Liver (tissue), 10 donors: ENCODE measurements at places on chromosomes 7 and 10.

DNA sequence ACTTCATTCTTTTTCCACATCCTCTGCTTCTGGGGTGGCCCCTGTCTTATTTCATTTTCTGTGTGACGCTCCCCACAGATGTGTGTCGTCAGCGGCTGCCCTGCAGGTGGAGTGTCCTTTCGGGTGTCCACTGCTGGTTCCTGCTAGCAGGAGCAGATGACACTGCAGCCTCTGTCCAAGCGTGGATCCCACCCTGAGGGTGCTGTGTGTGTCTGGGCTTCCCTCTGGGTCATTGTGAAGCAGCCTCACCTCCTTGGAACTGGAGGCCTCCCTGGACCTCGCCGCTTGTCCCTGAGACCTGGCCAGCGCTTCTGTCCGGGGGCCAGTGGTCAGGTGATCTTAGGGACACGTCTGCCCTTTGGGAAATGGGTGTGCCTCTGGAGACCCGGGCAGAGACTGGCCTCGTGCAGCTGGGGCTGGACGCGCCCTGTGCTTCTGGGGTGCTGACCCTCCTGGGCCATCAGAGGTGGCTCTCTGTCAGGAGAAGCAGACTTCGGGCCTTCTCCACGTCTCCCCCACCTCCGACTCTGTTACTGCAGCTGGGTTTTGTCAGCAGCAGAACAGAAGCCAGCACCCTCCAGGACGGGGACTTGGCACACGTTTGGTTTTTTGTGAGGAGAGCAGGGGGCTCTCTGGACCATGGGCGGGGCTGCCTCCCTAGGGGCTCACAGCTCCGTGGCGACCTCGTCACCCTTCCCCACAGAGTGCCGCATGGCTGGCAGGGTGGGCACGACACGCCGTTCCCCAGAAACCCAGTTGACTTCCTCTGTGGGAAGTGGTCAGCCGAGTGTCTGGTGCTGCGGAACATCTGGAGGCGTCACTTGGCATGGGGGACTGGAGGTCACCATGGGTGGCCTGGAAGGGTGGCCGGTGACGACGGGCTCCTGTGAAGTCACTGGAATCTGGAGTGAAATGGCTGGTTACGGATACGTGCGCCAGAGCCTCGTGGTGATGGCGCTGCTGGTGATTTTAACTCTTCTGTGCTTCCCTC, 48.4 kb downstream of the INPP5A start:
- no peaks in the 10 kb centered on the region for H3K36me3 ChIP-seq
- H3K4me1 ChIP-seq = peaks cover 2% of the 10 kb centered on the region
- H3K27ac ChIP-seq = no peak overlapping the region
- no peak overlapping the region for H3K4me3 ChIP-seq
- H3K27me3 ChIP-seq = no peaks in the 10 kb centered on the region
- DNase-seq = no peak

GRCh38 chr7:85011127-85011526, 175.7 kb downstream of the SEMA3D start:
- H3K36me3 ChIP-seq = no peaks in the 10 kb centered on the region
- no peak overlapping the region for H3K27ac ChIP-seq
- DNase-seq = no peak
- H3K27me3 ChIP-seq = no peaks in the 10 kb centered on the region

GRCh38 chr10:26499426-26499825, 61.3 kb downstream of the APBB1IP start:
- H3K27ac ChIP-seq = no peak overlapping the region
- DNase-seq = no peak
- H3K27me3 ChIP-seq = no peaks in the 10 kb centered on the region
- H3K36me3 ChIP-seq = peaks cover 15% of the 10 kb centered on the region
- no peak overlapping the region for H3K4me3 ChIP-seq

DNA sequence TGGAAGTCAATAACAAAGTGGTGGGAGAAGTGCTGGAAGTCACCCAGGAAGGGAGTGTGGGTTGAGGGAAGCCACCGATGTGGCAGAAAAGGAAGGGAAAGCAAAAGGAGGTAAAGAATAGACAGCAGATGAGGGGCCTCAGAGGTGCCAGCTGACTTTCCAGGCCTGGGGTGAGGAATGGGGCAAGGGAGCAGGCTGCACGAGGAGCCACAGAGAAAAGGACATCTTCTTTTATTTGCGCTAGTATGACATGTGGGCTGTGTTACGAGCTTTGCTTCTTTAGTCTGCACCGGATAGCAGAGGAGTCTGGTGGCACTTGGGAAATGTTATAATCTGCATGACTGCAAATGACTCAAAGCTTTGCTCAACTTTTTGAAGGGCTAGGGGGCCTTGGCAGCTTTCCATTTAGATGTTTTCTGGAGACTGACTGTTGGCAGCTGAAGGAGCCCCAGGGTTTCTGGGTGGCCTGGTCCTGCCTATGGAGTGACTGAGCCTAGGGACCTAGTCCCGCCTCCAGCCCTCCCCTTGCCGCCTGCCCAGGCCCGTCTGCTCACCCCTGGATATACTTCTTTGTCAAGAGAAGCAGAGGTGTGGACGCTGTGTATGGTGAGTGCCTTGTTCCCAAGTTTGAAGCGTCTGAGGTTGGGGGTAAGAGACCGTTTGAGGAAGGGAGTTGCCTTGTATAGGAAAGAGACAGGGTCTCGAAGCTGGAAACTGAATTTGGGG, 5.1 kb downstream of the PRXL2A start:
- DNase-seq = no peak
- H3K27ac ChIP-seq = peak overlapping the region; percentile 58
- no peak overlapping the region for H3K4me3 ChIP-seq
- H3K4me1 ChIP-seq = peaks cover 65% of the 10 kb centered on the region
- no peaks in the 10 kb centered on the region for H3K27me3 ChIP-seq

GRCh38 chr7:119916501-119916900, 356.5 kb upstream of the KCND2 start:
- no peaks in the 10 kb centered on the region for H3K4me1 ChIP-seq
- no peak for DNase-seq
- H3K27me3 ChIP-seq = no peaks in the 10 kb centered on the region
- no peaks in the 10 kb centered on the region for H3K36me3 ChIP-seq
- H3K27ac ChIP-seq = no peak overlapping the region

DNA sequence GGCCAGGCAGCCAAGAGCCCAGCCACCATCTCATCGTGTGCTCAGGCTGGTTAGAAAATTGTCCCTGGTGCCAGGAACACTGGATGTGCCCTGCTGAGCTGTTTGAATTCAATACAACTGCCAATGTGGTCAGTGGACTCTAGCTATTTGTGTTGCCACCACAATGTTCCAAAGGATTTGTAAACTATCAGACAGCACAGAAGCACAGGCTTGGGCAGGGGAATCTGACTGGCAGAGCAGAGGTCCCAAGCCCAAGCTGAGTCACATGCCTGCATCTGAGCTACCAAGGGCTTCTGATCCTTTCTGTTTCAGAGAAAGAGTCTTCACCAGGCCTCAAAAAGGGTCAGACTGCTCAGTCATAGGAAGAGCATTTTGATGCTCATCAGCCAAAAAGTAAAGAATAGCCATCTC, 232.1 kb upstream of the SEMA3C start:
- H3K36me3 ChIP-seq = no peaks in the 10 kb centered on the region
- H3K27me3 ChIP-seq = no peaks in the 10 kb centered on the region
- DNase-seq = no peak
- H3K4me1 ChIP-seq = peaks cover 7% of the 10 kb centered on the region

- H3K4me1 ChIP-seq = no peaks in the 10 kb centered on the region
- no peaks in the 10 kb centered on the region for H3K36me3 ChIP-seq
- H3K4me3 ChIP-seq = no peak overlapping the region
- H3K27ac ChIP-seq = no peak overlapping the region
- DNase-seq = no peak
- H3K27me3 ChIP-seq = no peaks in the 10 kb centered on the region
These were observed 42.4 kb upstream of the ZMYND11 start for GRCh38 chr10:92846-93245.

GRCh38 chr10:74021248-74022055, 23.5 kb downstream of the VCL start:
- no peak for DNase-seq
- H3K27ac ChIP-seq = no peak overlapping the region
- no peaks in the 10 kb centered on the region for H3K27me3 ChIP-seq
- peaks cover 6% of the 10 kb centered on the region for H3K4me1 ChIP-seq
- H3K4me3 ChIP-seq = no peak overlapping the region

DNA sequence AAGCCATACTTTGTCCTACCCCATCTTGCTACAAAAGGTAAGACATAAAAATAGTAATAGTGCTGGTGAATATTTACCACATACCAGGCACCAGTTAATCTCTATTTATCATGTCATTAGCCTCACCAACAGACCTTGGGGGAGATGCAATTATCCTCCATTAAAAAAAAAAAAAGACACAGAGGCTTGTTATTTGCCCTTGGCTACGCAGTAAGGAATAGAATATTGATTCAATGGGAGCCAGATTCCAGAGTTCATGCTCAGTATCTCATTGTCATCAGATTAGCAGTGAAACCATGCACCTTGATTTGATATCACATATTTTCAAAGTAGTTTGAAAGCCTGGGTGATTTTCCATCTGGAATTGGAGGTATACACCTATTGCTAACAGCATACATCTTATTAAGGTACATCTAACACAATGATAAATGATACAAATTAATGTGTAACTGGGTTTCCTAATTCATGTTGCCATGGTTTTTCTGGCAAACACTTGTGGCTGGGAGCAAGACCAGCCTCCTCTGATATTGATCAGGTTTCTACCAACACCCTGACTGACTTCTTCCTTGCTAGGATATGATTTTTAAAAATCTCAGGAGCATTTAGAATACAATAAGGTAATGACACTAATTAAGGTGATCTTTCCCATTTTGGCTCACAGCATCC, 67.1 kb upstream of the PRR15 start:
- peaks cover 22% of the 10 kb centered on the region for H3K4me1 ChIP-seq
- H3K27me3 ChIP-seq = no peaks in the 10 kb centered on the region
- DNase-seq = no peak
- no peak overlapping the region for H3K27ac ChIP-seq
- no peak overlapping the region for H3K4me3 ChIP-seq

DNA sequence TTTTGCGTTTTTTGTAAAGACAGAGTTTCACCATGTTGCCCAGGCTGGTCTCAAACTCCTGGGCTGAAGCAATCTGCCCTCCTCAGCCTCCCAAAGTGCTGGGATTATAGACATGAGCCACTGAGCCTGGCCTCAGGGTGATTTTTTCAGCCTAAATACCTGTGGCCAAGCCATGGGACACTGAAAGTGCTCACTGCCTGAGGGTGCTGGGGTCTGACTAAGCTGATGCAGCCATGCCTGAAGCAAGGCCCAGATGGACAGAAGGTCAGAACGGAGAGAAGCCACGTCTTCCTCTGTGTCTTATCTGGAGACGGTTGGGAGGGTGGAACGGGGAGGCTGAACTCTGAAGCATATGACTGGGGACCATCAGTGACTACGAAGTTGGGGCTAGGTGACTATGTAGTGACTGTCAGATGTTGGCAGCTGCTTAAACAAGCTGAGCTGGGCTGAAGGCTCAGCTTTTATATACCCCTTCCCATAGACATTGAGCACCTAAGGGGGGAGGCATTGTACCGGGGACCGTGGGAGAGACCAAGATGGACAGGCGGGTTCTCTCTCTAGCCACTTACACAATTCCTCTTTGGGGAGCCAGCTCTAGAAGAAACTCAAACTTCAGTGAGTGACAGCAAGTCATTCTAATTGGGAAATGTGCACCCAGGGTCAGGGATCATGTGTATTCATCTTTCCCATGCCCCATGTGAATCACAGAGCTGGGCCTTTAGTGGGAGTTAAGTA, 73.3 kb upstream of the HABP2 start:
- H3K4me3 ChIP-seq = no peak overlapping the region
- DNase-seq = no peak
- H3K27me3 ChIP-seq = no peaks in the 10 kb centered on the region
- no peaks in the 10 kb centered on the region for H3K36me3 ChIP-seq
- no peak overlapping the region for H3K27ac ChIP-seq
- H3K4me1 ChIP-seq = no peaks in the 10 kb centered on the region

GRCh38 chr10:114271779-114272167, 32.7 kb downstream of the VWA2 start:
- no peak overlapping the region for H3K27ac ChIP-seq
- no peak overlapping the region for H3K4me3 ChIP-seq
- no peaks in the 10 kb centered on the region for H3K27me3 ChIP-seq

DNA sequence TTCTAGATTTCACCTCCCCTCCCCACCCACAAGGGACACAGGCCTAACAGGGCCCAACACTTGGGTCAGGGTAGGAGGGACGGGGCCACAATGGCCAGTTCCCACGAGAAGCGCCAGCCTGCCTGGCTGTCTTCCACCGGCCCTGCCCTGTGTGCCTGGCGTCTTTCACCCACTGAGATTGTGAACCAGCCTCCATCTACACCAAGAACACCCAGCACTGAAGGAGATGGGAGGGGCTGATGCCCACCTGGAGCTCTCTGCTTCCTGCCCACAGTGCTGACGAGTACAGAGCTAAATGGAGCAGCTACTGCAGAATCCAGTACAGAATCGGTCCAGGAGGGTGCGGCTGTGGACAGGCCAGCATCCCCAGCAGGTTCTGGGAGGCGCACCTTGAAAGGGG, 2.4 kb upstream of the ASIC3 start:
- H3K27me3 ChIP-seq = no peaks in the 10 kb centered on the region
- no peak overlapping the region for H3K27ac ChIP-seq
- no peak for DNase-seq
- H3K4me3 ChIP-seq = no peak overlapping the region

DNA sequence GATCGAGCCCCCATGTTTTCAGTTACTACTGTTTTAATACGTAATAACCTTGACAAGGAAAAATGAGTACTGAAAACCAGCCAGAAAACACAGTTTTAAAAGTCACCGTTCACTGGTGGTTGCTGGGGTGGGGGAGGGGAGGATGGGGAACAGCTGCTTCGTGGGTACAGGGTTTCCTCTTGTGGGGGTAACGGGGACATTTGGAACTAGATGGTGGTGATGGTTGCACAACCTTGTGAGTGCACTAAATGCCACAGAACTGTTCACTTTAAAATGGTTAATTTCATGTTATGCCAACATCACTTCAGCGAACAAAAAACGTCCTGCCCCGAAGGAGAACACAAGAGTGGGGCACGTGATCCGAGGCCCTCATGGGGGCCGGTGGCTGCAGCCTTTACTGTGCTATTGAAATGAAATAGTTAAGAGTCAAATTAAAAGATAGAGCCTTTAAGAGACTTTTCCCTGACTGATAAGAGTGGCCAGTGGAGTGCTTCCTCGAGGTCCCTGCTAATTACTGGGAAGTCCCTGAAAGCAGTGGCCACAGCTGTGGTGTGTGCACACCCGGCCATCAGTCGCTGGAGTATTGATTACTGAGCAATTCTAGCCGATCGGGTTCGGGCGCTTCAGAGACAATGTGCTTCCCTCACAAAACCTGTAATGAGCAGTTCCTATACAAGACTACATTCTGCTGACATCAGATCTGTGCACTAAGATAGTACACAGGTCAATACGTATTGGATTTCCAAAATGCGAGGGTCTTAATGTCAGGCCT, 80.3 kb downstream of the EBF3 start:
- no peaks in the 10 kb centered on the region for H3K27me3 ChIP-seq
- no peak overlapping the region for H3K27ac ChIP-seq
- H3K4me1 ChIP-seq = no peaks in the 10 kb centered on the region
- no peak for DNase-seq
- no peaks in the 10 kb centered on the region for H3K36me3 ChIP-seq
- H3K4me3 ChIP-seq = no peak overlapping the region
